ENCODE measurements at places on chromosomes 2 and 18.

- DNase-seq, result no peak
These were observed 1.0 kb downstream of the ACVR1 start for GRCh38 chr2:157874997-157875640.

- DNase-seq, result no peak
These were observed 497.4 kb upstream of the CRIM1 start for GRCh38 chr2:35858216-35858615.

DNA sequence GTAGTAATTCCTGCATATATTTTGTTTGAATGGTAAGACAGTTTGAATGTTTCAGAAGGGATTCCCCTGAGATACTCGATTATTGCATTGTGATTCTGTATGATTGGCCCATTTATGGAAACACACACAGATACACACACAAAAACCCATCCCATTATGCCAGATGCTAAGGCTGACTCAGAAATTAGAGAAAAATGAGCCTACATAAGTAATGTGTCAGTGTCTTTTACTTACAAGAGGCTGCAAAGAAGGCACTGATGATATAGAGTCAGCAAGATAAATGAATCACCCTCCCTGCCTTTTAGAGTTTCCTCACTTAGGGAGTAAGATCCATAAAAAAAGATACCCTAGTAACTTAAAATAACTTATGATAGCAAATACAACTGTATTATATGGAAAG, 1481.1 kb upstream of the ACVR2A start:
- no peak for DNase-seq

DNA sequence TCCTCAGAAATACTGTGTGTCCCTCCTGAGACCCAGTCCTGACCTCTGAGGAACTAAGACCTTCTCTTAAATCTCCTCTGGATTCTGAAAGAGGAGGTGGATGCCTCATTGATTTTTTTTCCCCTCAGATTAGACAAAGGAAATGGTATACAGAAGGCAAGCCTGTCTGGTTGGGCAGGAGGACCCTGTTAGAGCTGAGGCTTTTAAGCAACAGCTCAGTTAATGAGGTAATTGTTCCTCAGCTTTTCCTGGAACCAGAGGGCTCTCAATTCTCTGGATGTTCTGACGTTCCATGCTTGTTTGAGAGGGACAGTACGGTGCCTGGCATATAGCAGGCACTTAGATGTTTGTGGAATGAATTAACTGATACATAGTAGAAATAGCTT, 61.7 kb upstream of the MCFD2 start:
- no peak for DNase-seq

GRCh38 chr2:158760887-158761286, 34.2 kb upstream of the DAPL1 start:
- no peak for DNase-seq

GRCh38 chr18:62521593-62521992, 1.2 kb upstream of the ZCCHC2 start:
- DNase-seq, result no peak

GRCh38 chr2:131104487-131105155, 515 bp upstream of the PLEKHB2 start:
- no peak for DNase-seq

GRCh38 chr2:95121093-95121406, 558 bp downstream of the MRPS5 start:
- DNase-seq, result no peak

DNA sequence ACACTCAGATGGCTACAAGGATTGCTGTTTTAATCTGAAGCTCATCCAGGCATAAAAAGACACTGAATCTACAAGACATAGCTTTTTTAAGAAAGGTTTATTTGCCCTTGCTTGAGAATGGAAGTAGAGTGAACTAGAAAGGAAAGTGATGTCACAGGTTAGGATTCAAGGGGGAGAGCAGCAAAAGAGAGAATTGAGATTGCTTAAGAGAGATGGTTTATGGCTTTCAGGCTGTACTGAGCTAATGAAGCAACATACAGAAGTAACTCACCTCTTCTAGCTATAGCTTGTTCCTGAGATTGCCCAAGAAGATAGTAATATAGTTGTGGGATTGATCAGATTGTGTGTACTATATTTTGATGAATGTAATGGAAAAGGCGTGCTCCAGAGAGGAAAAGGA, 26.1 kb upstream of the ACVR2A start:
- no peak for DNase-seq

DNA sequence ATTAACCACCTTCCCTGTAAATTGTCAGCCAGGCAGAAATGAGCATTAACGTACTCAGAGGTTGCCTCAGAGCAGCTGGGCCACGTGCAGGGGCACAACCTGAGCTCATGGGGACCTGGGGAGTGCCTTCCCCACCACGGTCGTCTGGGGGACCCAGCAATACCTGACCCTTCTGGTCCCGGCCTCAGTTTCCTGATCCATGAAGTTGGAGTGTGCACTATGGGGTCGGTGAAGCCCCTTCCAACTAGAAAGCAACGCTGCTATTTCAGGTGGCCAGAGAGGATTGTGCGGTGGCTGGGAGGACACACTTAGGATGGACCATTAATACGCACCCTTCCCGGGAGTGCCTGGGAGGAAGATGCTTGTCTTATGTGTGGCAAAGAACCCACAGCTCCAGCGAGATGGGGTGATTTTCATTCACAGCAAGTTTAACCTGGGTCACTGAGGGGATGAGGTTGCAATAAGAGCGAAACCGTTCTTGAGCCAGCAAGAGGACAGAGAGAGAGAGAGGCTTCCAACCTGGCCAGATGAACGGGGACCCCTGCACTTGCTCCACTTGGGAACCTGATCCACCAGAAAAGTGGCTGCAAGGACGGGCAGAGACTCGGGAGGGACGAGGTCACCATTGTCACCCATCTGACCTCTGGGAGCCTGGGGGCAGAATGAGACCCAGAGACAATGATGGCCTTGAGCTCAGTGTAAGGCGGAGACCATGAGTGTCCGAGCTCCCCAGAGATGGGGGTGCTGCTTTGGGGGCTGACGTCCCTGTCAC, 36.2 kb downstream of the NGEF start:
- no peak for DNase-seq

- DNase-seq, result no peak
These were observed 84.1 kb upstream of the GULP1 start for GRCh38 chr2:188207554-188207953.

DNA sequence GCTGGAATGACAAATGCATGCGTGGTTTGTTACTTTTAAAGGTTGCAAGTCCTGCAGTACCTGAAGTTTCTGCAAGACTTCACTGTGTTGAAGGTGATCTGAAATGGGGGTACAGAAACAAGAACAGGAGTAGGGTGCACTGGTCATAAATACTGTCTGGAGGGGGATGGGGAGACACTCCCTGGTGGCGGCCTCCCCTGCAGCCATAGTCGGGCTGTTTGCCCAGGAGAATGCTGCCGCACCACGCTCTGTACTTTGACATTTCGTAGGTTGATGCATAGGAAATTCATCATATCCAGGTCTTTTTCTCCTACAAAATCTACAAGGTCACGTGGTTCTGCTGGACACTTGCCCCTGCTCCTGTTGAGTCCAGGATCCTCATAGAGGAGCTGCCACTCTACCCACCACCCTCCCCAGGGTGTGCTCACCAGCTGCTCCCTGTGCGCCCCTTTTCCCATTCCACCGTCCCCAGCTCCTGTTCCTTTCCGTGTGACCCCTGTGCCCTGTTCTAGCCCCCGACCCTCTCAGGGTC, 103.8 kb downstream of the RNF144A start:
- no peak for DNase-seq

- peak; percentile 30 for DNase-seq
These were observed 17.6 kb downstream of the ADAM17 start for GRCh38 chr2:9538000-9538507.

DNA sequence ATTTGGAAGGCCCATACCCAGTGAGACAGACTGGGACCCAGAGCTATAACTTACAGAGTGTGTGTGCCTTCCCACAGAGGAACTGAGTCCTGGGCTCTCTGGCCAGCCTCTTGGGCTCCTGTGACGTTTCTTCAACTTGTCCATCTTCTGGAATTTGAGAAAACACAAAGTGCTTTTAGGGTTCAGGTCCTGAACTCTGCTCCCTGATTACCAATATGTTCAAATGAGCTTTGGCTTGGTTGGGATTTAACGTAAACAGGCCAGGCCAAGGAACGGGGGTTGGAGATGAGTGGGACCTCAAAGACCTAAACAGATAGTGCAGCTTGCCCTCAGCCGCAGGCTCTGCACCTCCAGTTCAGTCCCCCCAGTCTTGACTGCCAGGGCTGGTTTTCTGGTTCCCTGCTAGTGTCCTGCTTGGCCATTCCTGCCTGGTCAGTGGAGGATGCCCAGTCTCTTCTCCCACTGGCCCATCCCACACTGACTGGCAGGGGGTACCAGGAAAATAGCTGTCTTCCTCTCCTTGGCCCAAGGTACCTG, 44.9 kb downstream of the TMEM17 start:
- DNase-seq, result no peak

- no peak for DNase-seq
These were observed 18.0 kb upstream of the AP1S3 start for GRCh38 chr2:223855426-223855825.

GRCh38 chr2:241659150-241659739, 21.8 kb downstream of the ATG4B start:
- no peak for DNase-seq

DNA sequence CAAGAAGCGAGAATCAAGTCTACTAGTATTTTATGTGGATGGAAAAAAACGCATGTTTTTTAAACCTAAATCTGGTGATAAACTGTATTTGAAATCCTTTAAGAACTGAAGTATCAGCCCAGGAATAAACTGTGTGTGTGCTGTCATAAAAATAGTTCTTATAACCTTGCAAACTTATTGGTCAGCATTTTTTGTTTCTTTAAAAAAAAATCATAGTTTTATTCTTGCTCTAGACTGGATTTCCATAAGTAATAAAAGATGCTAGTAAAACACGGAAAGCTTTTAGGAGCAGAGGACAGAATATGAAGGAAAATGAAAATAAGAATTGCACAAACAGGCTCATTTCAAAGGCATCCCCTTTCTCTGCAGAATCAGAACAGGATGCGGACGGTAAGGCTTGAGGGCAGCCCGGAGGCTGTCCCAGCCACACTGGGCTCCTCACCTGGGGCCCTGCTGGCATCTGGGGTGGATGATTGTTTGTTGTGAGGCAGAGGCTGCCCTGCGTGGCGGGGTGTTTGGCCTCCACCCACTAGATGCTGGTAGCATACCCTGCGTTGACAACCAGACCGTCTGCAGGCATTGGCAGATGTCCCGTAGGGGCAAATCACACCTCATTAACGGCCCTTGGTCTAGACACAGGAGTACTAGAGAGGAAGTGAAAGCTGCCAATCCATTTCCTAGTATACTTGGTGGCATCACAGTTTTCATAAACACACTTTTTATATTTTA, 52.5 kb downstream of the MBP start:
- peak; percentile 87 for DNase-seq

DNA sequence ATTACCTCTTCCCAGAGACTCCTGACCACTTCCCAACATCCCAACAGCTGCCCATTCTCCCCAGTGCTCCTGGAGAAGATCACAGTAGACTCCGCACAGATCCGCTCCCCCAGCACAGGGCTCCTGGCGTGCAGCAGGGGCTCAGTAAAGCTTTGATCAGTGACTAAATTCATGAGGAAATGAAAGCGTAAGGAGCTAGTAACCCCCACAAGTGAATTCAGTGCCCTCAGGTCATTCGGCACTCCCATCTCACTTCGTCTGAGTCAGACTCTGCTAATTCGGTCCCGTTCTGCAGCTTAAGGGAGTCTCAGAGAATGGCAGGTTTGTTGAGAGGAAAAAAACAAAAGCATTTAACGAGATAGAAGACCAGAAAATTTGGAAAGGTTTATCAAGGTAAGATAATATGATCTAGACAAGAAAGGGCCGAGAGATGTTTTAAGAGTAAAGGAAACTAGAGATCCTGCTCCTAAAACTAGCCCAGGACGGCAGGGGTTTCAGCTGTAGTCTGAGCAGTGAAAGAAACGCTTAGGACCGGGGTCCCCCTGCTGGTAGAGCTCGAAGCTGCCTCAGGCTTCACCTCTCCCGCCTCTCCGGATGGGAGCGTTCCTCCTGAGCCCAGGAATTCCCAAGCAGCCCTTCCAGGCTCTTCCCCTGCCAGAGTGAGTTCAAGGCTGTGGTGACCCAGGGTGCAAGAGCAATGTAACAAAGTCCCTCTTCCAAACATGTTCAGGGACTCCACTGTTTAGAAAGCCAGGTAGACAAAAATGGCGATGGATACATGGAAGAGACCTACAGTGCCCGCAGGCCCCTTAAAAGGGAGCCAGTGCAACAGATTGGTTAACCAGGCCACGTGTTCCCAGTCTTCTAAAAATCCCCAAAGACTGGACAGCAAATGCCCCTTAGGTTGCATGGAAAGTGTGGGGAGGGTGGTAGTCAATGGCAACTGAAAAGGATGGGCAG, 127.3 kb downstream of the DNER start:
- peak; percentile 60 for DNase-seq

GRCh38 chr2:215784371-215784783, 229.0 kb downstream of the MREG start:
- DNase-seq, result no peak

DNA sequence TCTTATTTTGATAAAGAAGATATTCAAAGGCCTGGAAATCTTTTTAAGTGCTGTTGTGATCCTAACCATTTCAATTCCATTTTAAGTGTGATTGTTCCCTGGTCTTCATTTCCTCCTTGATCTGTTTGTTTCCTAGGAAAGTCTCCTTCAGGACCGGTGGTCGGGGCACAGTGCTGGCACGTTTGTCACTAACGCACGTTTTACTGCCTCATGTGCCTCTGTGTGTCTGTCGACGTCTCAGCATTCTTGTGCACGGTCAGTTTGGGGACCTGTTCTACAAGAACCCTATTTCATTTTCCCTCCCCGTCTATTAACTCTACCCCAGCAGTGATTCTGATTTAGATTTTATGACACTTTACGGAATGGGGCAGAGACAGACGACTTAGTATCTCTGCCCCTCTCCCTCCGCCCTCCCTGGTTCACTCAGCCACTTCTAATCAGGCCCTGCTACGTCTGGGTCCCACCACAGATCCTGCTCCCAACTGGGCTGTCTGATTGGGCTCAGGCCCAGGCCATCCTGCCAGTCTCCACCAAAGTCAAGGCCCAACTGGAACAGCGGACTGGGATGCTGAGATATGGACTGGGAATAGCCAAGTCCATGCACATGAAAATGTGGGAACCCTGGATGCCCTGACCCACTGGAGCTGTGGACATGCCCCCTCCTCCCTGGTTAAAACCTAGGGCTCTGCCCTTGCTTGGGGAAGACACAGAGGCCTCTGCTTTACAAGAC, 95.6 kb downstream of the TWIST2 start:
- DNase-seq, result no peak

- peak; percentile 6 for DNase-seq
These were observed 340 bp downstream of the SLC40A1 start for GRCh38 chr2:189580241-189580651.

DNA sequence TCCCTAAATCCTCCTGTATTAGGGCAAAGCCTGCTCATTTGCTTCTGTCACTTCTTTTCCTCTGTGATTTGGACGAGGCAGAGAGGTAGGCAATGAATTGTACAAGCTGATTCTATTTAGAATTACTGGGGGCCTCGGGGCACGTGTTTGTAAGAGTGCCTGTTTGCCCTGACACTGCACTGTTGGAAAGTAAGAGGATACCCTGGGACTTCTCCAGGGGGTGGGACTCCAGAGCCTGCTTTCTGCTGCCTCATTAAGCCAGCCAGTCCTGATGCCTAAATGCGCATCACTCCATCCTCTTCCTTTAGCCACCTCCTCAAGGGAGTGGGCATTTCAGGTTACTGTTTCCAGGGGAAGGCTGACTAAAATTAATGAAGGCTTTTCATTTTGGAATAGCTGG, 134.3 kb downstream of the TDRD15 start:
- DNase-seq, result no peak

- DNase-seq, result no peak
These were observed 2.4 kb upstream of the MRPL53 start for GRCh38 chr2:74474899-74475298.
